ENCODE measurements at places on chromosomes 5 and 9.

- peak; percentile 70 for DNase-seq
These were observed 20.8 kb upstream of the ADRB2 start for GRCh38 chr5:148805326-148806290.

DNA sequence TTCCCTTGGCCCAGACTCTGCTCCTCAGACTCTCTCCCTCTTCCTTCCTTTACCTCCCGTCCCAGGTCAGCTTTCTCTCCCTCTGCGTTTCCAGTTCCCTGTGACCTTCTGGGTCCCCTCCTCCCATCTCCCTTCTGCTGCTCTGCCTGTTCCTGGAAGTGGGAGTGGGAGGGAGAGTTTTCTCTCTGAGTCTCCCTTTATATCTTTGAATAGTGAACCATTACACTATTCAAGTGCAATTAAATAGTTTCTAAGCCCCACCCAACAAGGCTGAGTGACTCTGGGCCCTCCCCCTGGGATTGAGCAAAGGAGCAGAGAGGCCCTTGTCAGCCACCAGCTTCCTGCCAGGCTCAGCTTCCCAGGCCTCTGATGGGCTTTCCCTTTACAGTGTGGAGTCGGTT, 34.8 kb downstream of the THBS4 start:
- DNase-seq: peak; percentile 61

DNA sequence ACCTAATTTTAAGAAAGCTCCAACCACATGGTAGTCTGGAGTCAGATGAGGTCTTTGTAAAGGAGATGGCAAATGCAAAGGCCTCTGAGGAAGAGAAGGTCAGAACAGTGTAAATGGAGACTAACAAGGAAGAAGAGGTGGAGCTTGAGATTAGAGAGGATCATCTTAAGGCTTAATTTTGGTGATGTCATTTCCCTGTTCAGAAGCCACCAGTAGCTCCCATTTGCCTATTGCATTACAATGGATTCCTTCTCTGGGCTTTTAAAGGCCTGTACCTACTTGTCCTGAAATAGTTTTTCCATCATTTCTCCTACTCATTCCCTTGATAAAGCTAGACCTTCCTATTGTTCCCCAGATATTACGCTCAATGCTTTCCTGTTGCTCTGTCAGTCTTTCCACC, 16.1 kb downstream of the PCSK5 start:
- no peak for DNase-seq

GRCh38 chr5:116970318-116970717, 395.7 kb upstream of the SEMA6A start:
- DNase-seq: no peak

DNA sequence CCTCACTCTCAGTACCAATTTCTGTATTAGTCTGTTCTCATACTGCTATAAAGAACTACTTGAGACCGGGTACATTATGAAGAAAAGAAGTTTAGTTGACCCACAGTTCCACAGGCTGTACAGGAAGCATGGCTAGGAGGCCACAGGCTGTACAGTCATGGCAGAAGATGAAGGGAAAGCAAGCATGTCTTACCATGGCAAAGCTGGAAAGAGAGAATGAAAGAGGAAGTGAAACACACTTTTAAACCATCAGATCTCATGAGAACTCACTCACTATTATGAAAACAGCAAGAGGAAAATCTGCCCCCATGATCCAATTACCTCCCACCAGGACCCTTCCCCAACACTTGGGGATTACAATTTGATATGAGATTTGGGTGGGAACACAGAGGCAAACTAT, 698.8 kb downstream of the CDH9 start:
- no peak for DNase-seq

DNA sequence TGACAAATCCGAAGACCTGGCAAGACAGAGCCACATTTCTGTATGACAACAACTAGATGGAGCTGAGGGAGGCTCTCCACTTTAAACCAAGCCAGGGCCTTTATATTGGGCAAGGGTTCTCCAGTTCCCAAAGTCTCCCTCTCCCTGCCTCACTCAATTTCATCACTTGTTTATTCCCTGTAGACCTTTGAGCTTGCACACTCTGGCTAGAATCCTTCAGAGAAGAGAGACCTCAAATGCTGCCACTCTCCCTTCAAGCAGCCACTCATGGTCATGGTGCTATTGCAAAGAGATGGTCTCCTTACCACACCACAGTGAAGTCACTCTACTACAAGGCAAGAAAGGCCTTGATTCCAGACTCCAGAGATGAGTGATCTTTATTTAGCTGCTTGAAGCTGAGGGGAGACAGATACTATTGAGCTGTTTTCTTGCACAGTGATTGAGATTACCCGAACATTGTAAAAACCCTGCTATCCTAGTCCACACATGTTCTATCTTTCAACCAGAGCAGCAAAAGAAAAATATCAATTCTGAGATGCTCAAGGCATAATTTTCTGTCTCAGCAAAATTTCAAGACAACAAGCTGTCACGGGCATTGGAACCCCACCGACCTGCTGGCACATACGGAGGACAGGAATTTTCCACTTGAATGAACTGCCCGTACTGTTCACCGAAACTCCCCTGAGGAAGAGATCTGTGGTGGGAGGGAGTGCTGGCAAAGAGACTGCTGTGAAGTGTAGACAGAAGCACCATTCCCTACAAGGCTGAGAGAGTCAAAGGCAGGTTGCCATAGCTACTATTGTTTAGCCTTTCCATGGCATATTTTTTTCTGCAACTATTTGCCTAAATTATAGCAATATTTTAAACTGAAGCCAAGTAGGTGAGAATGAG, 81.1 kb downstream of the CDO1 start:
- DNase-seq: no peak

DNA sequence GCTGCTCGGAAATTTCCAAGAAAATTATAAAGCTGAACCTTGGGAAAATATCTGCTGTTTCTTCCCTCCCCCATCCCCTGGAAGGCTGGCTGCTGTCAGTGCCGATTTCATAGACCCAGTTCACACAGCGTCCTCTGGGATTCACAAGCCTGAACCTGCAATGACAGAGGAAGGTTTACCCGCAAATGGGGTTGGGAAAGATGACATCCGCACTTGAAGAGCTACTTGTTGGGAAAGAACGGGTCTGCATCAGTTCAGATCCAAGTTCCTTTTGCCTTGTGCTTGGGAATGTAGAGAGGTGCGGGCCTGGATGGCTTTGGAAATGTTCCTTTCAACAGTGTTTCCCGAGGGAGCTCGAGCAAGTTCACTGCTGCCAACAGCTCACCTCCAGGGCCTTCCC, 13.9 kb downstream of the PCDH12 start:
- no peak for DNase-seq

DNA sequence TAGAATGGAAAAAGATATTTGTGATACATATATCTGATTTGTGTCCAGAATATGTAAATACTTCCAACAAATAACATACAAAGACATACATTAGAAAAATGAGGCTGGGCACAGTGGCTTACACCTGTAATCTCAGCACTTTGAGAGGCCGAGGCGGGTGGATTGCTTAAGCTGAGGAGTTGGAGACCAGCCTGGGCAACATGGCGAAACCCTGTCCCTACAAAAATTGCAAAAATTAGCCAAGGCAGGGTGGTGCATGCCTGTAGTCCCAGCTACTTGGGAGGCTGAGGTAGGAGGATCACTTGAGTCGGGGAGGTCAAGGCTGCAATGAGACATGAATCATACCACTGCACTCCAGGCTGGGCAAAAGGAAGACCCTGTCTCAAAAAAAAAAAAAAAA, 46.1 kb upstream of the CDC42SE2 start:
- no peak for DNase-seq

DNA sequence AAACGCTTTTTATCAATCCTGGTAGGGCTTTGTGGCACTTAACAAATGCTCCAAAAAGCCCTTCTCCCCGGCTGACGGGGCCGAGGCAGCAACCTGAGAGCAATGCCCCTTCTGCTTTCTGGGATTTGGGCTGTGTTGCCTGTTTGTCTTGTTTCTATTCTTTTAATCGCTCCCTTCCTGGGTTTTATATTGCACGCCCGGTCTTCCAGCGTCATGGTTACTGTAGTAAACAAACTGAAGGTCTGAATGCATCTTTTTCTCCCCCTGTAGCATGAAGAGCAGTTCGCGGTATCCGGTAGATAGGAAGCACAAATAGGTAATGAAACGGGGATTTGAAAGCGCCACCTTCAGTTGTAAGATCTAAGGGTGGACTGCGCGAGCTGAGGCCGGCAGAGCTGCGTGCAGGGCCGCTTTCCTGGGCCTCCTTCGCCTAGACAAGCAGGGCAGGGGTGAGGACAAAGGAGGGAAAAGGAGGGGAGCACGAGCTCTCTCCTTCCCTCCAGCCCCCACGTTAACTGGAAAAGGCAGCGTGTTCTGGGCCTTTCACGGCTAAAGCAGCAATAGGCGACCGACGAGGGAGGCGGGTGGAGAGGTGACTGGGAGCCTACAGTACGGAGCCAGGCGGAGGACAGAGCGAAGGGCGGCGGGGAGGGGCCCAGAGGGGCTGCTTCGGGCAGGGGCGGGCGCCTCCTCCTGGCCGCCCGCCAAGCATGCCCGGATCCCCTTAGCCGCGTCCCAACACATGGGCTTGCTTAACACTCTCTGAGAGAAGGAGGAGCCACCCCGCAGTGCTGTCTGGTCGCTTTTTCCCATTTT, 49.3 kb upstream of the ZNF366 start:
- DNase-seq: peak; percentile 77

DNA sequence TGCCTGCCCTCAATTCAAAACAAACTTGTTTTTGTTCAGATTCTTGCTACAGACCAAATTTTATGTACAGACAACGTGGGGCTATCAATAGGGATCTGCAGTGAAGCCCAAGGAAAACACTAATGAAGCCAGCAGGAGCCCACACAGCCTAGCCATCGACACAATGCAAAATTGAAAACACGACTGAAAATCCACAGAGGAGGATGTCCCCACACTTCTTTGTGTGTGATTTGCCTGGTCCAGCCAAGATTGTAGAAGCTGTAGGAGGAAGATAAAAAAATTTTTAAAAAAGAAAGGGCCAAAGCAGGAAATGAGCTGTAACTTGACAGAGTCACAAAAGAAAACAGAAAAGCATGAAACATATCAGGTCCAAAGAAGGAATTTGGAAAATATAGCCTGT, 34.8 kb downstream of the HTR4 start:
- DNase-seq: no peak

DNA sequence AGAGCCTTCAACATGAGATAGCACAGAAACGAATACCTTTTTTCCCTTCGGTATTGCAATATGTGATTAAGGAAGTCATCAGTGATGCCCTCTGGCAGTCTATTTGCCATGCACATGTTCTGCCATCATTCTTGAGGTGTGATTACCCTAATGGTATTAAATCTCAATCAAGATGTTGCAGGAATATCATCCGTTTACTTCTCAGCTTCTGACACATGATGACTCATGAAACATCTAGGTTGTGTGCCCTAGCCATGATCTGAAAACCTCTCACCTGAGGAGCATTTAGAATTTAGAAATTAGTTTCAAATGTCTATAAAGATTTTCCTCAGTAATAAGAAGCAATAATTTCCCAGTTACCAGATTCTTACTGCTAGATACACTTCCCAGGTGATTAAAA, 209.1 kb downstream of the ADGRV1 start:
- no peak for DNase-seq

DNA sequence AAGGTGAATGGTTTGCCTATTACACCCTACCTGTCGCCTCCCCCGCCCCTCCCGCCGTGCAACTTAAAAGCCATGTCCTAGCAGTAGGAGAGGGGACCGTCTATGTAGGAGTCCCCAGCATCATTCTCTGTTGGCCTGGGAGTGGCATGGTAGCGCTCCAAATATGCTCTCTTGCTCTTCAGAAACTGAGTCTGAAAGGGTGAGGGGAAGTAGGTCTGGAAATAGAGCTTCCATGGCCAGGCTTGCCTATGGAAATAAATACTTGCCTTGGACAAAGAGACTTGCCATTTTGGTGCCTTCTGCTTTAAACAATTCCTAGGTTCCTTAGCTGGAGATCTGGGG, 1.4 kb downstream of the RGS7BP start:
- no peak for DNase-seq

GRCh38 chr5:158807-159447, 32.4 kb upstream of the LRRC14B start:
- no peak for DNase-seq

DNA sequence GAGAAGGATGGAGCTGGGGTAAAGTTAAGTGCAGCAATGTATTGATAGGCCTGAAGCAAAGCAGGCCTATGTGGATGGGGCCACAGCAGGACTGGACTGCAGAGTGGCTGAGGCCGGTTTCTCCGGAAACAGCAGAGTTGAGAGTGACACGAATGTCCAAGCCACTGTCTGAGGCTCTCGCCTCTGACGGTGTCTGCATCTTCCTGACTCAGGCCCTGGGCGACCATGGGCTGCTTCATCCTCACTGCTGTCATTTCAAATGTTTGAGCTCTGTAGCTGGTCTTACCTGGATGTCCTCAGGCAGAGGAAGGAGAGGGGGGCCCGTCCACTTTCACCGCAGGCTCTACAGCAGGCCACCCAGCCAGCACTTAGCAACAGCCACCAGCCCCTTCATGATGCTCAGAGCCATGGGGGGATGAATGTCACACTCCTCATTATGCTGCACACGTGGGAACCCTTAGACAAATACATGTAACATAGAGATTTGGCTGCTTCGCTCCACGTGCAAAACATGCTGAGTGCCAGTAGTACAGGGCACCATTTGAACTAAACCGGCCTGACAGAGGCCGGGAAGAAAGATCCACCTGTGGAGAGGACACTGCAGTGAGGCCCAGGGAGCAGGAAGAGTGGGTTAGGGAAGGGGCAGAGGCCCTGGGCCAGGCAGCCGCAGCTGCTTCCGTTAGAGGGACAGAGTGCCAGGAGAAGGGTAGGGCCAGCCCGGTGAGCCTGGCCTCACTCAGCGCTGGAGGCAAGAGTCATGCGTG, 31.7 kb upstream of the NXNL2 start:
- DNase-seq: no peak

DNA sequence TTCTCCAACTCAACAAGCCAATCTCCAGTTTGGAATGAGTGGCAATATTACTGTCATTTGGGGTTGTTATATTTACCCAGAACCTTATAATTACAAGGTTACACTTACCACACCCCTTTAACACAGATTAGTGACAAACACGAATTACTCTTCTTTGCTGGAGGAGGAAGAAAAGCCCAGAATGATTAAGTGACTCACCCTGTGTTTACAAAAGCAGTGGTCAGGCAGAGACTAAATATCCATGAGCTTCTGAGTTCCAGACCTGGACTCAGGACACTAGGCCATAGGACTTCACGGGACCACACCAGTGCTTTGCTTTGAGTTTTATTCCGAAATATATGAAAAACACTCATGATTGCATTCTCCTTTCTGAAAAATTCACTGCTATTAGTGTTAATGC, 370.8 kb downstream of the TLE1 start:
- no peak for DNase-seq

- no peak for DNase-seq
These were observed 83.1 kb downstream of the FER start for GRCh38 chr5:108830705-108831276.

DNA sequence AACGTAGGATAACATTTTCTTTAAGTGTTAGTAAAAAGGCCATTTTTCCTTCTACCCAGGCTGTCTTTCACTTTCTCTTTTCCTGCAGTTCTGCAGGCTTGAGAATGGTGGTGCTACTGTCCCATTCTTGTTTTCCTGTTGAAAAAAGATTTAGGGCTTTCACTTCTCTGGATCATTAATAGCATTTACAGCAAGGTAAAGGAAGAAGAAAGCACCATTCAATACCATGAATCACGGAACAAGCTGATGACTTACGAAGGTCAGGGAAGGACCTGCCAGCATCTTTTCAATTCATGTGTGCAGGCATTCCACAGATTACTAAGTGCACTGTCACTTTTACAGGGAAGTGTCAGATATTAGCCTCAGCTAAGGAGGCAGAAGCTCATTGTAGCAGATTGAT, 292.8 kb downstream of the YTHDC2 start:
- no peak for DNase-seq
